ENCODE measurements at places on chromosomes 12 and 14.
A peak's percentile ranks its signal among the peaks of the same experiment; 100 is the strongest.

DNA sequence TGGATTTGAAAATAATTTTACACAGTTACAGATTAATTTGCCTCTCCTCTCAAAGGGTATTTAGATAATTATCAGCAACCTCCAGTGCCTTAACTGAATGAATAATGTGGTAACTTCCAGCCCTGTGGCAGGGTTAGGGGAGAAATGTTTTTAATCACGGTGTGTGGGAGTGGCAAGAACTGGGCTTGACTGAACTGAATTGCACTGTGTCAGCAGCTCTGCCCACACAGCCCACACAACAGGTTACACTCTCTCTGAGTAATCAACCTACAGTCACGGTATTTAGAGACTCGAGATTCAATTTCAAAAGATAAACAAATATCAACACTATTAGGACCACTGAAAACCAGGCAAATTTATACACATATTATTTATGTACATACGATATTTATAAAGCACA, 198.5 kb downstream of the KCNC2 start:
- no peak overlapping the region for H3K4me3 ChIP-seq
- H3K36me3 ChIP-seq: no peaks in the 10 kb centered on the region
- no peaks in the 10 kb centered on the region for H3K27me3 ChIP-seq
- H3K27ac ChIP-seq: peak overlapping the region; percentile 18

- DNase-seq: no peak
- peak overlapping the region; percentile 30 for H3K4me3 ChIP-seq
- no peaks in the 10 kb centered on the region for H3K36me3 ChIP-seq
- H3K27me3 ChIP-seq: no peaks in the 10 kb centered on the region
Measured at GRCh38 chr12:75705749-75706711, 194.6 kb upstream of the KRR1 start.

GRCh38 chr12:117178301-117178700, 12.0 kb downstream of the FBXO21 start:
- no peaks in the 10 kb centered on the region for H3K4me1 ChIP-seq
- H3K36me3 ChIP-seq: peaks cover 76% of the 10 kb centered on the region
- no peaks in the 10 kb centered on the region for H3K27me3 ChIP-seq
- DNase-seq: peak; percentile 27
- no peak overlapping the region for H3K27ac ChIP-seq

DNA sequence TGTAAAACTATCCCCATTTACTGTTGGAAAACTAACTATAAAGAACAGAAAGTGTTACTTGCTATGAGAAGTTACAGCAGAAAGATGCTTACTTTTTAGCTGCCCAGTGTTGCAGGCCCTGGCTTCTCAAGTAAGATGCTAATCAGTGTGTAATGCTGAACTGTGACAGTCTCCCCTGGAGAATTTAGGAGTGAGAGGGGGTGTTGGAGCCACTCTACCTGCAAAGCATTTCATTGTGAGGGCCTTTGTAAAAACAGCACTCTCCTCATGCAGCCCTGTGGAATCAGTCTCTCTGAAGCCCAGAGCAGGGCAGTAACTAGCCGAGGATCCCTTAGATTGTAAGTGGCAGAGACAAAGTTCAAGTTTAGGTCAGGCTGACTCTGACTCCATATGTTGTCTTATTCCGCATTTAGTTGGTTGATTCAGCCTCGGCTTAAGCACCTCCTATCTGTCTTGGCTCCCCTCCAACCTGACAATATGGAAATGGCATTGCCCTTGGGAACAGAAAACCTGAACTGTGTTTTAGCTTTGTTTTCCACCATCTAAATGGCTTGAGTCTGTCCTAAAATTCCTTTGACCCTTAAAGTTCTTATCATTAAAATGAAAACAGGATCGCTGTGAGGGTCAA, 141.3 kb downstream of the PRKCH start:
- H3K27me3 ChIP-seq: no peaks in the 10 kb centered on the region
- peaks cover 29% of the 10 kb centered on the region for H3K4me1 ChIP-seq
- no peak for DNase-seq

GRCh38 chr12:65561798-65562382, 262.4 kb upstream of the HMGA2 start:
- no peak overlapping the region for H3K4me3 ChIP-seq
- H3K27me3 ChIP-seq: no peaks in the 10 kb centered on the region
- peaks cover 39% of the 10 kb centered on the region for H3K4me1 ChIP-seq
- no peak for DNase-seq

DNA sequence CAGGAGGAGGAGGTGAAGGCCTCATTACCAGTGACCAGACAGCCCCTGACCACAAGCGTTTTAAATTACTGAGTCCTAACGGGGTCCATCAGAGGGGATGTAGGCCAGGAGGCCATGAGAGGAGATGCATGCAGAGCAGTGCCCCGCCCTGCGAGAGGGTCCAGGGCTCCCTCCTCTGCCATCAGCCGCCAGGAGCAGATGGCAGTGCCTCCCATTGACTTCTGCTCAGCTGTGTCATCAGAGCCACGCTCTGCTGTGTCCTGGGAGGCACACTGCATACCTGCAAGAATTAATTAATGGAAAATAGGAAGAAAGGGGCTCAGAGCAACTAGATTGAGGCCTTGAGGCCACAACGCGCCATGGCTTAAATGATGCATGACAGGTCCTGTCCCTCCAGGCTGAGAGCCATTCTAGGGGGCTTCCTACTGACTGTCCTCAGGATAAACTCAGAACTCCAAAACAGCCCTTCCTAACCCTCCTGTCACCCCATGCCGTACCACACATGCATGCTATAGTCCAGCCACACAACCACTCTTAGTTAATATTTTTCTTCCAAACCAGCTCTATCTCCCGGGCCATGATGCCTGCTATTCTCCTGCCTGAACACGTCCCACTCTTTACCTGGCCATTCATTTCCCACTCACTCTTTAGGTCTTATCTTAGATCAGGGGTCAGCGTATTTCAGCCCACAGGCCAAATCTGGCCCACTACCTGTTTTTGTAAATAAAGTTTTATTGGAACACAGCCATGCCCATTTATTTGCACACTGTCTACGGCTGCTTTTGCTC, 235.8 kb downstream of the KSR2 start:
- no peak overlapping the region for H3K27ac ChIP-seq
- no peak overlapping the region for H3K4me3 ChIP-seq
- peaks cover under 1% of the 10 kb centered on the region for H3K27me3 ChIP-seq
- no peak for DNase-seq

GRCh38 chr12:94193168-94193567, 44.8 kb downstream of the PLXNC1 start:
- no peaks in the 10 kb centered on the region for H3K4me1 ChIP-seq
- H3K4me3 ChIP-seq: no peak overlapping the region
- DNase-seq: no peak
- peaks cover 1% of the 10 kb centered on the region for H3K36me3 ChIP-seq
- H3K27me3 ChIP-seq: no peaks in the 10 kb centered on the region

- H3K27ac ChIP-seq: no peak overlapping the region
- no peak overlapping the region for H3K4me3 ChIP-seq
- peaks cover 25% of the 10 kb centered on the region for H3K4me1 ChIP-seq
- no peak for DNase-seq
- no peaks in the 10 kb centered on the region for H3K27me3 ChIP-seq
Measured at GRCh38 chr12:97757481-97758193, 295.0 kb downstream of the RMST start.

GRCh38 chr12:84607170-84607819, 305.3 kb downstream of the SLC6A15 start:
- peaks cover 10% of the 10 kb centered on the region for H3K4me1 ChIP-seq
- H3K4me3 ChIP-seq: no peak overlapping the region
- no peak for DNase-seq
- H3K27me3 ChIP-seq: no peaks in the 10 kb centered on the region
- no peak overlapping the region for H3K27ac ChIP-seq

DNA sequence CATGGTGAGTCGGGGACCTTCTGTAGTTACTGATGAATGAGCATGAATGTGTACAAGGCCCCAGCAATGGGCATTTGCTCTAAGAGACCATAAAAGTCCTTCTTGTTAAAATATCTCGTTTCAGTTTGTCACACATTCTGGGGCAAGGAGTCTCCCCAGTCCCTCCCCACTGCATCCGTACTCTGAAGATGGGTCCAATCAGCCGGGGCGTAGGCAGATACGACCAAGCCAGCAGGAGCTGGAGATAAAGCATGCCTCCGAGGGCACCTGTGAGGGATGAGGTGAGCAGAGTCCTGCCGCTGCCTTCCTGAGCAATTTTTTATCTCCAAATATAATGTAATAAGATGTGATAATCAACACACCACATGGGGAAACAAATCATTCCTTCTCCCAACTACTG, 528.5 kb downstream of the BCL11B start:
- H3K4me1 ChIP-seq: peaks cover 1% of the 10 kb centered on the region
- DNase-seq: no peak
- peaks cover 16% of the 10 kb centered on the region for H3K27me3 ChIP-seq
- H3K4me3 ChIP-seq: no peak overlapping the region

DNA sequence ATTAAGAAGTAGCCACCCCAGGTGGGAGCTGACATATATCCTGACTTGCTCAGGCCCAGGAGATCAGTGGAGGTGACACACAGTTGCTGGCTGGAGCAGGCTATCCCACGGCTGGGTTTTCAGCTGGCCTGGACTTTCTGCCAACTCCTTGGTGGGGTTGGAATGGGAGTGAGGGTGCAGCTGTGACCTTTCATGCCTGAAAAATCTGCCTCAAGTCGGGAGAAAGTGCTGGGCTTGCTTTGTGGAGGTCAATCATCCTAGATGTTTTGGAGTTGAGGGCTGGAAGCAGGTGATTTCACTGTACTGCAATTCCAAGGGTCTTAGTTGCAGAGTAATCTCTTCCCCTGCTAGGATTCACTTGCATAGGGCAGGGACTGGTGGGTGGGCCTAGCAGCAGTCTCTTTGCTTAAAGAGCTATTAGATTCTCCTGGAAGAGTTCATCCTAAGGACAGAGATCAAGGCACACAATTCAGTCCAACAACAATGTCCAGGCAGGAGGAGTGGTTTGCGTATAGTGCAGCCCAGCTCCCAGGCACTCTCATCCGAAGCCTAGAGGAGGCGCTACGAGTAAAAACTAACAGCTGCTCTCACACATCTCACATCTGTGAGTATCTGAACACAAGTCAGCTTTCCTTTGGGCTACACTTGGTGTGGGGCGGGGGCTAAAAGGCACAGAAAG, 98.1 kb downstream of the GAS2L3 start:
- peaks cover 17% of the 10 kb centered on the region for H3K4me1 ChIP-seq
- no peak for DNase-seq
- H3K4me3 ChIP-seq: no peak overlapping the region
- H3K27me3 ChIP-seq: no peaks in the 10 kb centered on the region
- H3K27ac ChIP-seq: no peak overlapping the region

Data from mesothelial cell of epicardium (in vitro differentiated cells).